Esophagus mucosa (tissue), 1 donor: ENCODE measurements at places on chromosomes 6 and 20. TPM values are rescaled to one million over a fixed set of nuclear protein-coding genes. Genes with fewer than 3 reads are reported as not detected.

DNA sequence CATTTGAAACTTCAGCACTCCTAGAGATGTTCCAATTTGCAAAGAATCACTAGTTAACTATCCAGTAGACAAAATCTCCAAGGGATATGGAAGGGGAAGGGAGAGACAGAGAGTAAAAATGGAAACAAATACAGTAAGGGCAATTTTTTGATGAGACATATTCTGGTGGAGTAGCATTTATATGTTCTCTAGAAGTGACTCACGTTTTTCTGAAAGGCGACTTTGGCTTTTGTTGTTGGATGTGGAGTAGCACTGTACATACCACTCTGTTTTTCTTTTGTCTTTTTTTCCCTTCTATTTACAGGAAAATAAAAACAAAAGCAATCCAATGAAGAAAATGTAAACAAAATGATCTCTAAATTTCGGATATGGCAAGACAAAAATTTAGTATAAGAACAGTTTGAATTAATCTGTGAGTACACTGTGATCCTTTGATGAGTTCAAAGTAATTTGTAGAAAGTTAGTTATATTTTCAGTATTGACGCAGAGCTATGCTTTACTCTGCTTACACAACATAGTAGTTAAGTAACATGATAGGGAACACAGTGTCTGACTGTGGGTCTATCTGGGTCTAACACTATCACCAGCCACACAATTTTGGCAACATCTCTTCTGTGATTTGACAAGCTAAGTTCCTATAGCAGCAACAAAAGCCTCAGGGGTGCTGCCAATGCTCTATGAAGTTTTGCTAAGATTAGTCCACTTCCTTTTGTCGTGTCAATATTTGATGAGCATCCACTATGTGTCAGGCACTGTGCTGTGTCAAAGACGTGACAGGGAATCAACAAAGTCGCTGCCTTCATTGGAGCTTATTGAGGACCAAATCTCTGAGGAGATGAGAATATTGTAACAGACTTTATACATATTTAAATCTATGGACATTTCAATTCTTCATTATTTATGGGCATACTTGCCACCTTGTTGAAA is 27.3 kb upstream of the TAGAP start:
- ATAC-seq = no peak

Gene CCM2L
- total RNA-seq = 1.2 TPM

- peak; percentile 62 for ATAC-seq
These were observed 37.3 kb upstream of the BTN3A2 start for GRCh38 chr6:26327450-26328264.

DNA sequence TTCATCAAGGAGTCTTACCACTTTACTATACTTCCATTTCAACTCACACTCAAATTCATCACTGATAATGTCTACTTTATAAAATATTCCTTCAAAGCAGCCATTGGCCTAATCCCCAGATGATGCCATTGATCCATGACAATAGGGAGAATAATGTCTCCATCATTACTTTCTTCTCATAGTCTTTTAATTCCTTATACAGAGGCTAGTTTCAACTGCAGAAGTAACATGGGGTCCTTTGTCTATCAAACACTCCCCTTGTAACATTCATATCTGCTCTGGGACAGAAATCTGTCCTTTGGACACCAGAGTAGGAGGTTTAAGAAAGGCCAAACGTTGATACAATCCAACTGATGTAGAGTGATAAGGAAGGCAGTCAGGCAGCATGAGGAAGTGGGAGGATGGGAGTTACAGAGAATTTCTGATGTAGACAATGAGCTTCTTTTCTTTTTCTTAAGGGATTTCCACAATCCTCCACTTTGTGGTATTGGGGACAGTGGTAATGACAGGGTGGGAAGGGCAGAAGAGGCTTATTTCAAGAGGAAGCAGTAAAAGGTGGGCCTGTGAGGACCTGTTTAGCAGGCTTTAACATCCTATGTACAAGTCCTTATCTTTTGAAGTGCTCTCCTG is 18.9 kb upstream of the HLA-DOA start:
- ATAC-seq = no peak

Gene ZNF322
- 6.4 TPM for total RNA-seq

Gene HLA-DRA
- 38.7 TPM for total RNA-seq

Gene TMEM14B
- 49.3 TPM for total RNA-seq

Gene KHDC1L
- total RNA-seq = 0.32 TPM

Gene MROH8
- 1.6 TPM for total RNA-seq

DNA sequence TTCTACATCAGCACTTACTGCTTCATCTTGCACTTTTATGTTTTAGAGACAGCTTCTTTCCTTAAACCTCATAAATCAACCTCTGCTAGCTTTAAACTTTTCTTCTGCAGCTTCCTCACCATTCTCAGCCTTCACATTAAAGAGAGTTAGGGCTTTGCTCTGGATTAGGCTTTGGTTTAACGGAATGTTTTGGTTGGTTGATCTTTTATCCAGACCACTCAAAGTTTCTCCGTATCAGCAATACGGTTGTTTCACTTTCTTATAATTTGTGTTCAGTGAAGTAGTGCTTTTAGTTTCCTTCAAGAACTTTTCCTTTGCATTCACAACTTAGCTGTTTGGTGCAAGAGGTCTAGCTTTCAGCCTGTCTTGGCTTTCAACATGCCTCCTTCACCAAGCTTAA is 40.4 kb downstream of the DNAAF9 start:
- no peak for ATAC-seq

Gene C6orf15
- total RNA-seq = not detected

GRCh38 chr6:143506199-143506598 is 5.3 kb downstream of the FUCA2 start:
- no peak for ATAC-seq

DNA sequence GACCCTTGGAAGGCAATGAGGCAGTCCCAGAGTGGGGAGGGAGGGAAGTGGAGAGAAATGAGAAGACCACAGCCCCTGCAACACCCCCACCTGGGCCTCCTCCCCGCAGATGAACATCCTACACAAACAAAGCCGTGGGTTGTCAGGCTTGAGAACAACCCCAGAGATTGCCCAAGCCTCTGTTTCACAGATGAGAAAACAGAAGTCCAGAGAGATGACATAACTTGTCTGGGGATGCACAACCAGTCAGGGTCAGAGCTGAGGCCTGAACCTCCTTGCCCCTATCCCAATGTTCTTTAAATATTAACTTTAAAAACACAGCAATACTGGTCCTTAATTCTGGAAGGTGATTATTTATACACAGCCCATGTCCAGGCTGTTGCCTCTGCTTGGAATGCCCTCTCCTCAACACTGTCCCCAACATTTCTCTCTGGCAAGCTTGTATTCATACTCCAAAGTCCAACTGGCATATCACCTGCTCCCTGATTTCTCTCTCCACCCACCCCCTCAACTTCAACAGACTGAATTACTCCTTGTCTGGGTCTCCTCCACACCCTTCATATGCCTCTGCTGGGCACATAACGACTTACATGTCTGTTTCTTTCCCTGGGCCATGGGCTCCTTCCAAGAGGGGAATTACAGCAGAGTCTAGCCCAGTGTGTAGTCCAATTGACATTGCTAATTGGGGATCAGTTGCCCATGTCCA is 135.5 kb upstream of the LRFN2 start:
- ATAC-seq = no peak

Gene BPIFB4
- total RNA-seq = not detected

GRCh38 chr6:37643851-37644672 is 53.6 kb downstream of the MDGA1 start:
- ATAC-seq = no peak

GRCh38 chr6:15402406-15403045 is 156.7 kb downstream of the JARID2 start:
- no peak for ATAC-seq

Gene HLA-DRB1
- total RNA-seq = 17.3 TPM

Gene NKX2-2
- not detected for total RNA-seq

Gene TMEM217
- total RNA-seq = 0.84 TPM

Gene CD24
- 1,371 TPM for total RNA-seq

- no peak for ATAC-seq
These were observed 101.3 kb downstream of the SNX5 start for GRCh38 chr20:17867131-17867925.
